ENCODE measurements at places on chromosomes 11 and 22. TPM values are rescaled to one million over a fixed set of nuclear protein-coding genes. Genes with fewer than 3 reads are reported as not detected.

Gene WBP2NL
- 35.9 TPM for total RNA-seq

Gene OR2D3
- not detected for total RNA-seq

Gene KCNQ1OT1
- total RNA-seq: under 0.01 TPM

Gene CCDC85B
- total RNA-seq: 121 TPM

Gene OR10D3
- not detected for total RNA-seq

Gene PRRG4
- 2.6 TPM for total RNA-seq

Gene OR51E2
- total RNA-seq: not detected

Gene LIF
- 35.8 TPM for total RNA-seq
